Purkinje cell (primary cell): ENCODE measurements at places on chromosomes 11 and 22. TPM values are rescaled to one million over a fixed set of nuclear protein-coding genes. Genes with fewer than 3 reads are reported as not detected.

OR2AT4 gene
- polyA plus RNA-seq, result not detected in 2 replicates

TEX12 gene
- 0.77 and 2.5 TPM in 2 replicates for polyA plus RNA-seq

PARVA gene
- polyA plus RNA-seq, result 11.5 and 14.0 TPM in 2 replicates

HOATZ gene
- polyA plus RNA-seq, result not detected in 2 replicates

UCP3 gene
- polyA plus RNA-seq, result 0.58 TPM in 1 of 2 replicates, not detected in the other

KCNQ1OT1 gene
- polyA plus RNA-seq, result 1.3 and 1.4 TPM in 2 replicates

CHRNA10 gene
- not detected in 2 replicates for polyA plus RNA-seq

PLEKHB1 gene
- polyA plus RNA-seq, result 18.4 and 19.2 TPM in 2 replicates

CCDC15 gene
- polyA plus RNA-seq, result 0.10 and 1.0 TPM in 2 replicates

P2RX6 gene
- 0.42 and 0.69 TPM in 2 replicates for polyA plus RNA-seq

GGT5 gene
- polyA plus RNA-seq, result not detected in 2 replicates

CADM1 gene
- polyA plus RNA-seq, result 29.9 and 48.1 TPM in 2 replicates

MISFA gene
- polyA plus RNA-seq, result 2.6 and 3.8 TPM in 2 replicates

GPHA2 gene
- polyA plus RNA-seq, result not detected in 2 replicates

FGF3 gene
- polyA plus RNA-seq, result not detected in 2 replicates

HEPHL1 gene
- polyA plus RNA-seq, result not detected in 2 replicates

CD3E gene
- polyA plus RNA-seq, result not detected in 2 replicates

OR5B2 gene
- polyA plus RNA-seq, result not detected in 2 replicates

NRXN2 gene
- 1.7 and 3.1 TPM in 2 replicates for polyA plus RNA-seq

RBFOX2 gene
- polyA plus RNA-seq, result 99.6 and 106 TPM in 2 replicates

ABCC8 gene
- polyA plus RNA-seq, result 43.7 and 48.2 TPM in 2 replicates

MPPED1 gene
- polyA plus RNA-seq, result 0.17 and 3.1 TPM in 2 replicates

RPUSD4 gene
- 10.3 and 12.9 TPM in 2 replicates for polyA plus RNA-seq

GPR83 gene
- polyA plus RNA-seq, result 0.94 TPM in 1 of 2 replicates, not detected in the other

FOLH1 gene
- 0.24 TPM in 1 of 2 replicates, not detected in the other for polyA plus RNA-seq

DERL3 gene
- 2.3 and 2.5 TPM in 2 replicates for polyA plus RNA-seq

NELL1 gene
- polyA plus RNA-seq, result 74.2 and 76.9 TPM in 2 replicates

STARD10 gene
- polyA plus RNA-seq, result not detected in 2 replicates

MMP13 gene
- not detected in 2 replicates for polyA plus RNA-seq

MPZL2 gene
- not detected in 2 replicates for polyA plus RNA-seq

MEI1 gene
- 7.7 and 7.9 TPM in 2 replicates for polyA plus RNA-seq
